ENCODE measurements at places on chromosomes 11 and 22.

DNA sequence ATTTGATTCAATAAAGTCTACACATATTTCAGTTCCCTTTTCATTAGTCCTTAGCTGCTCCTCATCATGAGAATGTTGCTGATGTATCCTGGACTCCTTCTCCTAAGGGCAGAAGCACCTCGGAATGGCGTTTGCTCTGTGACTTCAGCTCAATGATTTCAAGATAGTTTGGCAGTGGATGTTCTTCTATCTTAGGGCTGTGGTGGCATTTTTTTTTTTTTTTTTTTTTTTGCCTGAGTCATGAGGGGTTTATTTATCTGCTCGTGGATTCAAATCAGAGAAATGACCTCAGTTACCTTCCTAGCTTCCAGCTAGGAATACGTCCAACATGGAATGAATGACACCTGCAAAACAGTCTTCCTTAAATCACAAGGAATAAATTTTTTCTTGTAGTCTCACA, 220.0 kb upstream of the ZBED5 start:
- DNase-seq, result no peak

DNA sequence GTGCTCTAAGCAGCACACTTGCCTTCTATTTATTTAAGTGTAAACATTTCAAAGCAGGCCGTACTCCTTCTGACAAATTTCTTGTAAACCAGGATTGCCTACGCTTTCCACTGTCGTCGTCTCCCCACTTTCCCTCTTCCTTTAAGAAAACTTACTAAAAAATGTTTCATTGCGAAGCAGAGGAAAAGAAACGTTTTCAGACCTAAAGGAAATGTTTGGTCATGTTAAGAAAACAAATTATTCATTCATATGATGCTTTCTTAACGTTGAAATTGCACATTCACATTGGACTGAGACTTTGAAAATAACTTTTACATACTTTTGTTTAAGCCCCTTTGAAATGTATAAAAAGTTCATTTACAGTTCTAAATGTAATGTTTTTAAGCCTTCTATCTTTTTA, 106.0 kb downstream of the EMSY start:
- no peak for DNase-seq

- DNase-seq, result no peak
These were observed 83.0 kb downstream of the INSC start for GRCh38 chr11:15197696-15198095.

DNA sequence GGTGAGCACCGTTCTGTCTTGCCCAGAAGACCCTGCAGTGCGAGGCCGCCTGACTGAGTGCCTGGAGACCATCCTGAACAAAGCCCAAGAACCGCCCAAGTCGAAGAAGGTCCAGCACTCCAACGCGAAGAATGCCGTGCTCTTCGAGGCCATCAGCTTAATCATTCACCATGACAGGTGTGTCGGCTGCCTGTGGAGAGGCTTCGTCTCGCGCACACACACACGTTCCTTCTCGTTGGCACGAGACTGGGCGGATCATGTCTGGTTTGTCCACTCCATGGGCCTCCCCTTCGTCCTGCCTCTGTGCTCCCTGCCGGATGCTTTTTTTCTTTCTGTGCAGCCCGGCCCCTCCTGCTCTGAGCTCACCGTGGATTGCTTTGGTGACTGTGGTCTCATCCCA, 51.1 kb downstream of the MUC6 start:
- no peak for DNase-seq

DNA sequence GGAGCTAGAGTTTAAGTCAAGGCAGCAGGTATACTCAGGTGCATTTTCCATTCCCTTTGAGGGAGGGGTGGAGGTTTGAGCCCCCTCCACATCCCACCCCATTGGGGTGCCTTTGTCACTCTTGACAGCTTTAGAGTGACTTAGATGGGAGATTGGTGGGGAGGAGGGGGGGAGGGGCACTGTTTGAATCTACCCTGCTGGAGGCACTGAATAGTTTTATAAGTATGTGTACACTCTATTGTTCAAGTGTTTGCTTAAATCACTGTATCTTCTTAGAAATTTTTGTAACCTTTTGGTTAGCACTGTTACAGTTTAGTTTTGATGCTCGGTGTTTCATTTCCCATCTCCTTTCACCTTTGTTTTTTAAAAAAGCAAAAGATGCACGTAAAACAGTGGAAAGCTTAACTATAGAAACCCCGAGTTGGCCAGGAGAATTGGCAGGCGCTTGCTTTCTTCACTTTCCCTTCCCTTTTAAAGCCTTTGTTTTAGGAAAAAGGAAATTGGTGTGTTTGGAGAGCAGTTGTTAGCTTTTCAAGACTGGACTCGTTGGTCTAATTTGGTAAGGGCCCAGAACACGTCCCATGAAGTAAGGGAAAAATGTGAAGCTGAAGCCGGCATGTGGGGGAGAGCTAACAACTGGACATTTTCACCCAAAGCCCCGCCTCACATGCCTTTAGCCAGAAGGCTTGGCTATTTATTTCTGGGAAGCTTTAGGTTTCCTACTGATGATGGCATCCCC, 42.8 kb downstream of the TNRC6B start:
- DNase-seq, result no peak

- DNase-seq, result no peak
These were observed 36.0 kb upstream of the CSNK1E start for GRCh38 chr22:38353142-38353629.

DNA sequence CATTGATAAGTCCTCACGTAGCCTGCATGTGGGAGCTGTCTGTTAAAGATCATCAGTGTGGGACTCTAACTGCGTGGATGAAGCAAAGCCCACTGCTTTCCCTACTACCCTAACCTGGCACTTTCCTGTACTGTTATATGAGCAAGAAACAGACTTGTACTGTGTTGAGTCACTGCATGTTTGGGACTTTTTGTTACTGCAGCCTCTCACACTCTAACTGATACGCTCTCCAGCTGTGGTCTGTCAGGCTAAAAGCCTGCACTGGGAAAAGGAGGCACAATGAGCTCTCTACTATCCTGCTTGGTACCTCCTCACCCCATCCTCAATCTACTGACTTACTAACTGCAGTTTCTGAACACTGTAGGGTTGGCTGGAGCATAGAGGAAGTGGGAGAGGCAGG, 93.7 kb upstream of the PLET1 start:
- no peak for DNase-seq

DNA sequence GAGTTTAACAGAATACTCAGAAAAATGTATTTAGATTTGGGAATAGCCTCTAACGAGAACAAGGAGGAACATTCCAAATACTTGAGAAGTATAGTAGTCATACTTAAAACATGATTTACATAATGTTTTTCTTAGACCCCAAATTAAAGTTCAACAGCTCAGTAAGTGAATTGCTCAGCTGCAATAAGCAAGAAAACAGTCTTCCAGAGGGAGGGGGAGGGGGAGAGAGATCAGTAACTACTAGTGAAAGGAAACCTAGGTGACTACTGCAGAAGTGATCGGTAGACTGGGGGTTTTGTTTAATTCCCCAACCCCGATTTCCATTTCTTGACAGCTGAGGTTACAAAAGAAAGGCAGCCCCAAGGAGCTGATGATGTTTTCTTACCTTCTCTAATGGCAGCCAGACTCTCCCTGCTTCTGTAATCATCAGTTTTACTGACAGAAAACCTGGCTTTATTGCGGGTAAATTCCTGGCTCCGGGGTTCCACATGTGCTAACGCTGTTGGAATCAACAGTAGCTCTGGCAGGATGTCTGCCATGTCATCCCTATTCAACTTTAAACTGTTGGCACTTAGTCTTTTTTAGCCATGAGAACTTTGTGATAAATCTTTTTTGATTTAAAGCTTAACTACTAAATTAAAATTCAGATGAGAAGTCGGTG, 82.4 kb upstream of the BIRC3 start:
- DNase-seq, result no peak

DNA sequence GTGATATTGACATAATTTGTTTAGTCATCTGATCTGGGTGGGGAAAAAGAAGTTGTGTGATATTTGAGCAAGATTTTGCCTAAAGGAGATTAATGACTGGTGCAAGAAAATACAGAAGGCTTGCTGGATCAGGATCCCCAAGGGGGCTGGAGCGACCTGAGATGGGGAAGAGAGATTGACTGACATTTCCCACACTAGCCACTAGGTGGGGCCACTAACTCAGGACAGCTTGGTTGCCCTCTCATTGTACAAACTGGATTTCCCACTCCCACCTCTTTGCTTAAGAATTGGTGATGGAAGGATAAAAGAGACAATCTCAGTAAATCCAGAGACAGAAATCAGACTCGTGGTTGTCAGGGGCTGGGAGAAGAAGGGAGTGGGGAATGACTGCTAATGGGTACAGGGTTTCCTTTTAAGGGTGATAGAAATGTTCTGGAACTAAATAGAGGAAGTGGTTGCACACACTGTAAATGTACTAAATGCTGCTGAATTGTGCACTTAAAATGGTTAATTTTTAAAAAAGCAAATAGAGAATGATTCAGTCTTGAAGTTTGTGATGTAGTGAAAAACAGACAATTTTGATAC, 50.7 kb downstream of the CTTN start:
- DNase-seq, result no peak

DNA sequence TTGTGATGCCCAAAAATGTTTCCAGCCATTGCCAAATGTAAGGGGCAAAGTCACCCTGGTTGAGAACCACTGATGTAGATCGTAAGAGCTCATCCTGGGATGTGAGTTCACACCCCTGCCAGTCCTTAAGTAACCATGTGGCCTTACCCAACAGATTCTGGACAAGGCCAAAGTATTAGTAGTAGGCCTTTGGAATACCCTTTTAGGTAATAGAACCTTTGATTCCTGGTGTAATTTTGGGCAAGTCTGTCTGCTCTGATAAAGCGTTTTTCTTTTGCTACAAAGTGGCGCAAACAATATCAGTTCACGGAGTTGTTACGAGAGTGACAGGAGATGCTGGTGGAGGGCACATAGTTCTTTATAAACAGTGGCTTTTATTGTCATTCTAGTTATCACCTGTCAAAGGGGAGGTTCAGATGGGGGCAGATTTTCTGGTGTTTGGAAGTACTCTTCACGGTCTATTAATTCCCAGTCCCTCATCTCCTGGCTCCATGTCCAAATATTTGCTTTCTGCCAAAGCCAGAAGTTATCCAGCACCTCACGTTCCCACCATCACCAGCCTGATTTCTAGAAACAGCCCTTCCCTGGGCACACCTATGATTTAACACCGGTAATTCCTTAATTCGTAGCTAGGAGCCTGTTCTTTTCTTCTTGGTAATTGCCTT, 73.8 kb upstream of the CRYBB3 start:
- peak; percentile 87 for DNase-seq

DNA sequence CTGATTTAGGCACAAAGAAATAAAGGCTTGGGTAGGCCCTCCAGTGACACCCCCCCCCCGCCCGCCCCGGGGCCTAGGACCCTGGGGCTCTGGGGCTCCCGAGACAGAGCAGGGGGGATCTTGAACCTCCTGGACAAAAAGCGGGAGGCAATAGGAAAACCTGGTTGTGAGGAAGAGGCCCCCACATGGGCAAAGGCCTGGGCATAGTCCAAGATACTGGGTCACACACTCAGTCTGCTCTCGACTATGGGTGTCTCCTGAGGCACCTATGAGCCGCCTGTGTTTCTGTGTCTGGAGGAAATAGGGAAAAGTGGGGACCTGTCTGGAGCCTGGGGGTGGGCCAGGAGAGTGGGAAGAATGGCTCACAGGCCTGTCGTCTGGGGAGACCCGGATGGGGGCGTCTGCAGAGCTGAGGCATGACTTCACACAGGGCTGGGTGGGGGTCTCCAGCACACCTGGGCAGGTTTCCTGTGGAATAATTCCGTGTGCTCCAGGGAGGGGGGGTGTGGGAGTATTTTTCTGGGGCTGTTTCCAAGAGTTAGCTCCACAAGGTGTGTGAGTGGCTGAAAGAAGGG, 2.4 kb upstream of the MN1 start:
- no peak for DNase-seq

DNA sequence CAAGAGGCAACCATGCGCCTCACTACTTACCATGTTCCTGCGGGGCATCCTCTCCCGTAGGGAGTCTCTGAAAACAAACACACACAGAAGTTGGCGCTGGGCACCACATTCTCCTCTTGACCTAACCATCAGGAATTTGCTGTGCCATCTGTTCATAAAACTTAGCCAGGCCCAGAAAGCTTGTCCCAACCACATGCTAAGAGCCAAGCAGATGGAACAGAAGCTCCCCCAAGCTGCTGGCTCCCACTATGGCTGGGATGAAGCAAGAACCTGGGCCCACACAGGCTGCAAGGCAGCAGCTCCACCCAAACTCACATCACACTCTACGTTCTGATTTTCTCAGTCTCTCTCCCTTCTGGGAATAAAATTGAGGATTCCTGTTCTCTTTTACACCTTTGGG, 17.4 kb downstream of the HPS4 start:
- DNase-seq, result no peak

DNA sequence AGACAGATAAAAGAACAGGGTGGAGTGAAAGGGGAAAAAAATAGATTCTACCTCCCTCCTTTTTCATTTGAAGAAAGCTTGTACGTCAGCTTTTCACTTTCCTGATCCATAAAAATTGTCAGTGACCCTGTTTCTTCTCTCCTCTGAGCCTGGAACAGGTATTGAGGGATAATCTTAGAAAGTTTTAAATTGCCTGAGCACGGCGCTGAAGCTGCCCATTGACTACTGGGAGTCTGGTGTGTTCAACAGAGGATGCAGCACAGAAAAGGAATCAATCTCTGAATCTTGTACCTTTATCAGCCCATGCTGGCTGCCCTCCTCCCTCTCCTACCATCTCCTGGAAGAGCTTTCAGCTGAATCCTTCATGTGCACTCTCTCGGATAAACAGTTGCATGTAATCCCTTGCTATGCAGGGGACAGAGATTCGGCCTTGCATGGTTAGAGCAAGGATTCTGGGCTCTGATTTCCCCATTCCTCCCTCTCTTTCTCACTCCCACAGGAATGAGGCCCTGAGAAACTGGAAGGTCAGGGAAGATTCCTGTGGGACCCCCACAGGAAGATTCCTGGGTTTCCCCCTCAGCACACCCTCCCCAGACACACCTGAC, 162.4 kb upstream of the SYN3 start:
- no peak for DNase-seq

DNA sequence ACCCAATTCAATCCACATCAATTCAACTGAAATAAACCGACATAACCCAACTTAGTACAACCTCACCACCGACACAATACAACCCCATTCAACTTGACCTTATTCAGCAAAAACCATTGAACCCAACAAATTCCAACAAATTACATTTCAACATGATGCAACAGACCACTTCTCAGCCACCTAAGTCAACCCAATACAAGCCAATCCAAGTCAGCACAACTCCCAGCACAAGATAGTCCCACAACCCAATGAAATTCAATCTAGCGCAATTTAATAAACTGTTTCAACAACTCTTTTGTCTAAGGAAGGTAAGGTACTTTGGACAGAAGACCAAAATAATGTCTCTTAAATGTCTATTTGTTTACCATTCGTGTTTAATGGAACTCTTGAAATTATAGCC, 226.0 kb downstream of the MIAT start:
- peak; percentile 22 for DNase-seq

- DNase-seq, result no peak
These were observed 217.0 kb upstream of the PGR start for GRCh38 chr11:101346591-101346990.

DNA sequence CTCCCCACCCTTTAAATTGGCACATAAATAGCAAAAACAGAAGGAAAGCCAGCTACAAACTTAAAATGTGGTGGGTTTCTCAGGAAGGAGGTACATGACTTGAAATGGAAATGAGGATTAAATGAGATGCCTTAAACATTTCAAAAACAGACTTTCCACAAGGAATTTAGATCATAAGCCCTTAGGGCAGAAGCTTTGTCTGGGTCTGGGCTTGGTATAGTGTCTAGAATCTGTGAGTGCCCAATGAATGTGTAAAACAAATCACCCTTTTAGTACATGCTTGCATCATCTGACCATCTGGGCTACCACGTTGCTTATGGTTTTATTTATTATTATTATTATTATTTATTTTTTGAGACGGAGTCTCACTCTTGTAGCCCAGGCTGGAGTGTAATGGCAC, 37.1 kb upstream of the CREB3L1 start:
- no peak for DNase-seq

GRCh38 chr11:19921976-19922688, 209.5 kb downstream of the NAV2 start:
- DNase-seq, result no peak

All from NCI-H748 treated with DMSO at 0.1 percent for 48 hours (cell line).